Fibroblast of skin of scalp (primary cell): ENCODE measurements at places on chromosomes 7 and 10.
A peak's percentile ranks its signal among the peaks of the same experiment; 100 is the strongest.

DNA sequence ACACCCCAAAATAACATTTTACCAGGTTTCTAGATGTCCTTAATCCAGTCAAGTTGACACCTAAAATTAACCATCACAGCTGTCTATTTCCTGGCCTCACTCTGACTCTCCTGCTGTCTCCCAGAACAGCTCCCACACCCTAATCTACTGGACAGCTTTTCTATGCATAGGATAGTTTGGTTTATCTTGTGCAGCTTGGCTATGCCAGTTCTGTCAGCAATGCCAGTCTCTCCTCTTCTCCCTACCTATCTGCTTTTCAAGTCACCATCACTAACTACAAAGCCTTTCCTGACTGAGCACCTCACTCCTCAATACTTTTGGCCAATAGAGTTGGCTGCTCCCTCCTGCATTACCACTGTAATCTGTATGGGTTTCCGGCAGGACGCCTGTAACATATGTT is 5.0 kb downstream of the NCOA4 start:
- DNase-seq, result no peak

- DNase-seq, result peak; percentile 18
These were observed 126.8 kb downstream of the WDFY4 start for GRCh38 chr10:48811461-48811860.

DNA sequence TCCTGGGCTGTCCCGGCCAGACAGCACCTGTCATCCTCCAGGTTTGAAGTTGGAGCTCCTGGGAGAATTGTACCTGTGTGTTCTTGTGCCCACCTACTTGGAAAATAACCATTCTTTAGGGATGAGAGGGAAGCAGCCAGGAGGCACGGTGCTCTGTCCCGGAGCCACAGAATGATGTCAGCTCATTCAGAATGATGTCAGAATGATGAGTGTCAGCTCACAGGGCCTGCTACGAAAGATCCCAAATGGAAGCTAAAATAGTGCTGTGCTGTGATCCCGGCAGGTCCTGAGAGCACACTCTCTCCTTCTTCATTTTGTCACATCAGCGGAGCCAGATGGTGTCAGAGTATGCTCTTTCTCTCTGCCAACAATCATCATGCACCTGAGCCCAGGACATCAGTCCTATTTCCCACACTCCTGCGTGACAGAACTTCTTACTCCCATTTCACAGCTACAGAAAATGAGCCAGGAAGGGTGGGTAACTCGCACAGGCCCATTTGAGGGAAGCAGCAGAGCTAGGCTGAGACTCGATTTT is 8.3 kb downstream of the ABCA13 start:
- DNase-seq, result no peak

DNA sequence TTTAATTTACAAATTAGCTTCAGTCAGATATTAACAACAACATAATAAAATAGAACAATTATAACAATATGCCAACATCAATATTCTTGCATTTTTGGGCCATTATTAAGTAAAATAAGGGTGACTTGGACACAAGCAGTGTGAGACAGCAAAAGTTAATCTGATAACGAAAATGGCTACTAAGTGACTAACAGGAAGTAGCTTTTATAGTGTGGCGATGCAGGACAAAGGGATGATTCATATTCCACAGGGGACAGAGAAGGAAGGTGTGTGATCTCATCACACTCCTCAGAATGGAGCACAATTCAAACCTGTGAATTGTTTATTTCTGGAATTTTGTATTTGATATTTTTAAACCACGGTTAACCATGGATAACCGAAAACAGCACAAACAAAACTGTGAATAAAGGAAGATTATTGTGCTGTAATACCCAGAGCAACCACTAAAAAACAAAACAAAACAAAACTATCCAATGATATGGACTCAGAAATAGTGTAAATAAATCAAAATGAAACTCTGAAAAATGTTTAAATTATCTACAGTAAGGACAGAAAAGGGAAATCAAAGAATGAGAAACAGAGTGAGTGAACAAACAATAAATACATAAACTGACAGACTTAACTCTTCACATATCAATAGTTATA is 66.9 kb upstream of the TFEC start:
- peak; percentile 58 for DNase-seq

- DNase-seq, result no peak
These were observed 22.6 kb downstream of the CHCHD3 start for GRCh38 chr7:133059263-133059662.

DNA sequence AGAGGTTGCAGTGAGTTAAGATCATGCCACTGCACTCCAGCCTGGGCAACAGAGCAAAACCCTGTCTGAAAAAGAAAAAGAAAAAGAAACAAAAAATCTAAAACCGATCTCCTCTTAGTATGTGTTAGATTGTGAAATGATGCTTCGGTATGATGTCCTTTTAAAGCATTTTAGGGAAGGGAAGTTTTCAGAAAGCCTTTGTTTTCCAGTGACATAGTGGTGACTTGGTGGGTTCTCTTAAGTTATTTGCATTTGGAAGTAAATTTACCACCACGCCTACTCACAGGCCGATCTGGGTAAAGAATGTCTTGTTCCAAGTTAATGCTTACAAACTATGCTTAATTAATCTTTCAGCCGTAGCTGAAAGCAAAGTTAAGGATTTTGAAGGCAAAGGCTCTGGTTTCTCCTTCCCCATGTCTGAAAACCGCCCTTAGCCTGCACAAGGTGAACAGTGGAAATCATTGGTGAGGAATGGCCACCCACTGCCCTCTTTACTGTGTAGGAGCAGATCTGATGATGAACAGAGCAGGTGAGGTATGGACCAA is 10.7 kb downstream of the MTURN start:
- DNase-seq, result no peak

GRCh38 chr7:51069411-51070083 is 247.1 kb downstream of the COBL start:
- DNase-seq, result no peak

- no peak for DNase-seq
These were observed 24.1 kb upstream of the ABCC2 start for GRCh38 chr10:99758211-99758891.

- DNase-seq, result peak; percentile 42
These were observed 363.3 kb downstream of the ARL4A start for GRCh38 chr7:13050703-13051102.

- peak; percentile 40 for DNase-seq
These were observed 4.7 kb downstream of the MYL10 start for GRCh38 chr7:101624246-101625001.

- no peak for DNase-seq
These were observed 251.8 kb upstream of the MKI67 start for GRCh38 chr10:128377988-128378387.

DNA sequence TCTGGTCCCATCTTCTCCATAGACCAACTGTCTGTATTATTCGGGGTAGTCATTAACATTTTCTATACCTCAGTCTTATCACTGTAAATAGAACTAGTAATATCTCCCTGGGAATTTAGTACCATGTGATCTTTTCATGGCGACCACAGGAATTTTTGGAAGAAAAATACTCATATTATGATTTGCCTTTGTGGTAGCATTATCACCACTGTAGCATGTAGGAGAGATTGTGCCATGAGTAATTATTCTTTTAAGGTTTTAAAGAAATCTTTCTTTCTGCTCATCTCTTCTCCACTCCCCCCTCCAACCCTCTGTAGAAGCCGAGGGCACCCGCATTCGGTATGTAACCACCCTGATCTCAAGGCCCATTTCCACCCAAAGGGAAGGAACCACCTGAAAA is 25.0 kb downstream of the ZNF365 start:
- DNase-seq, result peak; percentile 59

DNA sequence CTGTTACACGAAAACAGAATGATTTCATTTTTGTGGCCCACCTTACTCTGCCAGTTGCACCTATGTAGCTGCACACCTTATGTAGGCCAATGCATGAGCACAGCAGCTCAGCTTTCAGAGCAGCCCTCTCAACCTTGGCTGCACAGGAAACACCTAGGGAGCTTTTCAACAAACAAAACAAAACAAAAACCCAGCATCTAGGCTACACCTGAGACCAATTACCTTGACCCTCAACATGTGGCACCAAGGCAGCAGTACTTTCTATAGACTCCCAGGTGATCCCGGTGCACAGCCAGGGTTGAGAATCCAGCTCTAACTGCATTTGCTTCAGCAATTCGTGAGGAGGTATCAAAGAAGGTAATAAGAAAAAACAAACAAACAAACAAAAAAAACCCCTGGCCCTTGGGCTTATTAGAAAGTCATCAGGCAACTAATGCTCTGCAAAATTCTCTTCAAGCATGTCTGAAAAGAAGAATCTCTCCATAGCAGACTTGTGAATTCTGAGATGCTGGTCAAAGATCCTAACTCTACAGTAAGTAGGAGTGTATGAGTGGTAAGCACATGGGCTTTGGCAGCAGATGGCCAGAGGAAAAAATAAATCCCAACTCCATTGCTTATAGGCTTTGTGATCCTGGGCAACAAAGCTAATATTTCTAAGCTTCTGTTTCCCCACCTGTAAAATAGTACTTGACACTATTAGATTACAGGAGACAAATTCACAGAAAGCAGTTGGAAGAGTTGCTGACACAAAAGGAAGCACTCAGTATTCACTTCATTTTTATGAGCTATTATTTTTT is 113.4 kb upstream of the NOBOX start:
- no peak for DNase-seq

- DNase-seq, result peak; percentile 23
These were observed 147.3 kb downstream of the ZMYND11 start for GRCh38 chr10:282294-283139.

DNA sequence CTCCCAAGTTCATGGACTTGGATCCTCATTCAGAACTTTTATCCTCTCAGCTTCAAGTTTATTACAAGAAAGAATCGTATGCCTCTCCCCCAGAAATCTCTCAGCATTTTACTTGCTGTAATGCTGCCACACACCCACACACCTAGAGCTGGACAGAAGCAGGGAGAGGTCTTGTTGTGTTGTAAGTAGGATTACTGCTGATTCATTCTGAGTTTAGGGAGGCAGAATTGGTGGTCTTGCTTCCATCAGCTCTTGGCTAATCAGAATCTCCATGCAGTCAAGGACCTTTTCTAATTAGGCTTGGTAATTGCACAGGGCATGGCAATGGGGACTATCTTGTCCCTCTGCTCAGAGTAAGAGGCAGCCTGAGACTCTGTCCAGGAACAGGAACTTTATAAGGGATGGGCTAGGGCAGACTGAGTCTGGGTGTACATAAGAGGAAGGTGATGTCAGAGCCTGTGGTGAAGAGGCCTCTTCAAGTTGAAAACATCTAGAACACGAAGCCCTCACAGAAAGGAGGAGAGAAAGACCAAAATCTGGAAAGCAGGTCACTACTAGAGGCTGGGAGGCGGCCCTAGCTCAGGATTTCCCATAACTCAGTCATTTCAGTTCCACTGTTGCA is 7.0 kb upstream of the PTPRE start:
- no peak for DNase-seq
